ENCODE measurements at places on chromosomes 5 and 9.

GRCh38 chr9:33250458-33250995 lies 10.6 kb downstream of the SPINK4 start:
- DNase-seq: no peak

DNA sequence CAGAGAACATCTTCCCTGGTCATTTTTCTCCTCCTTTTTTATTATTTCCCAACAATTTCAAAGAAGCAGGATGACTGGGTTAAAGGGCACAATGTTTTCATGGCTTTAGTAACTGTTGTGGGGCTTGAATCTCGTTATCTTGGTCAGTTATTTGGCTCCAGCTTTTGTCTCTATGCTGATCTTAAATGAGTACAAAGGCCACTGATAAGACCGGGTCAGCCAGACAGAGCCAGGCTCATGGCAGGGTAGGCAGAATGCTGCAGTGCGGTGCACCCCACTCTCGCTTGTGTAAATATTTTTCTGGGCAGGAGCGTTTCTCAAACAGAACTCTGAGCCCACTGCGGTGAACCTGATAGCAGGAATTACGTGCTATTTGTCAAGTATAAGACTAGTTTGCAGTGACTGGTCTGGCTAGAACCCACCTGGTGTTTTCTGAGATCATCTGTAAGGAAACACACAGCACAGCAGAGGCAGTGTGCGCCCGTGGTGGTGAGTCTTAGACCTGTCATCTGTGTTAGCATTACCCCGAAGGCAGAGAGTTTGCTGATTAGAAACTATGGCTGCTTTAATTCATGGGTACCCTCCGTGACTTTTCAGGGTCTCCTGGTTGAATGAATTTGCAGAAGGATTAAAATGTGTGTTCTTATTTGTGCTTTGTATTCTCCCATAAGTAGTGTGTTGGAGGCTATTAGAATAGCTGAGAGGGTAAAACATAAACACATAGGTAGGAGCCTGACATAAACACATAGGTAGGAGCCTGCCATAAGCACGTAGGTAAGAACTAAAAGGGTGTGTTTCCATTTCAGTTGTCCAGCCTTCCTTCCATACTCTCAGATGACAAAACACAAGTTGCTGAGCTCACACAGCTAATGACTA lies 158.6 kb upstream of the DMRT1 start:
- DNase-seq: no peak

DNA sequence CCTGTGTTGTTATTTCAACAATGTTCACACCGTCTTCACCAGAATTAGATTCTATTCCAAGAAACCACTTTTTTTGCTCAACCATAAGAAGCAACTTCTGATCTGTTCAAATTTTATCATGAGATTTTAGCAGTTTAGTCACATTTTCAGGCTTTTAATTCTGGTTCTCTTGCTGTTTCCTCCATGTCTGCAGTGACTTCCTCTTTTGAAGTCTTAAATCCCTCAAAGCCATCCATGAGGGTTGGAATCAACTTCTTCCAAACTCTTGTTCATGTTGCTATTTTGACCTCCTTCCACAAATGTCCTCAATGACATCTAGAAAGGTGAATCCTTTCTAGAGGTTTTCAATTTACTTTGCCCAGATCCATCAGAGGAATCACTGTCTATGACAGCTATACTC lies 25.7 kb upstream of the ENTREP1 start:
- DNase-seq: no peak

DNA sequence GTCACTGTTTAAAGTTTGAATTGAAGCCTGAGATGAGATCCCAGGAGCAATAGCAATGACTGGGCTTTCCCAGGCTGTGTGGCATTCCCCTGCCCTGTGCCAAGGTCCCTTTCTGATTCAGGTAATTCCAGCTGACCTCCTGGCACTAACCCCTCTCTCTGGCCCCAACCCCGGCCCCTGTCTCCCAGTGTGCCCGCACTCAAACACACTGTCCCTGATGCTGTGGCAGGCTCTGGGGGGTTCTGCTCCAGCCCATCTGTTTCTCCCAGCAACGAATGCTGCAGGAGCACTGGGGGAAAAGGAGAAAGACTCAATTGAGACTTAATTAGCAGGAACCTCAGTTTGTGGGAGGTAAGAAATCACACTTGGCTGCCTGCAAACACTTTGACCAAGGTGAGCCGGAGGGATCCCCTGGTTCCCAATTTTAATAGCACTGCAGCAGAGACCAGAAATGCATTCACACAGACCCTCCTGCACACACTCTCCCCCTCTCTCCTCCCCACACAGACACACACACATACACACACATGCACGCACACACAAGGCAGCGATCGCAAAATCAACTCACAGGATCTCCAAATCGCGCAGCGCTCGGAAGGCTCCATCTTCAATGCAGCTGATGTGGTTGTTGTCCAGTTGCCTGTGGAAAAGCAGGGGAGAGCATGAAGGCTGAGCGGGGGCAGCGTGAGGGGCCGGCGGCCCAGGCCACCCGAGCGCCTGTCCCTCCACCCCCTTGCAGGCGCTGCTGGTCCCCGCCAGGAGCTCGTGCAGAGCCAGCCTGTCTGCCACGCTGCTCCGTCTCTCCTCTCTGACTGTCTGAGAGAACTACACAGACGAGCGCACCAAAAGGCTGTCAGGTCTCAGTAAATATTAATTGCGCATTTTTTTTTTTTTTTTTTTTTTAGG lies 265.1 kb upstream of the PANK3 start:
- DNase-seq: no peak

GRCh38 chr5:141763541-141763940 lies 81.5 kb upstream of the ARAP3 start:
- DNase-seq: no peak

DNA sequence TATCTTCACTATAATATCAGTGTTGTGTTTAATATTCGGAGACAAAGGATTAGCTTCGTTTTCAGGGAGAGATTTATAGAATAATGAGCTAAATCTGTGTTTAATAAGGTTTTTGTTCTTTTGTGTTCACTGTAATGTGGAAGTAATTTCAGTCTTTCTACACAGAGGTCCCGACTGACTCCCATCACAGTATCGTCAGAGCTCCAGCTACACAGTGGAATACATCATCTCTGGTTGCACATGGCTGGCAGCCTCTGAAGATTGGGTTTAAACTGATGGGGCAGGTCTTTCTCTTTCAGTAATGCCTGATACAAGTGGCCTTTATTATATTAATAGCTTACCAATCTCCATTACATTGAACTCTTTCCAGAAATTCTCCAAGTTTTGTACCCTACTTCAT lies 736.7 kb upstream of the RIOK2 start:
- DNase-seq: no peak

Data from frontal cortex (tissue), 4 donors.